GM12878 (cell line): ENCODE measurements at places on chromosomes 1 and 21.

- DNase-seq: no peak
Observed at GRCh38 chr1:186139701-186140100, 235.4 kb downstream of the TPR start.

DNA sequence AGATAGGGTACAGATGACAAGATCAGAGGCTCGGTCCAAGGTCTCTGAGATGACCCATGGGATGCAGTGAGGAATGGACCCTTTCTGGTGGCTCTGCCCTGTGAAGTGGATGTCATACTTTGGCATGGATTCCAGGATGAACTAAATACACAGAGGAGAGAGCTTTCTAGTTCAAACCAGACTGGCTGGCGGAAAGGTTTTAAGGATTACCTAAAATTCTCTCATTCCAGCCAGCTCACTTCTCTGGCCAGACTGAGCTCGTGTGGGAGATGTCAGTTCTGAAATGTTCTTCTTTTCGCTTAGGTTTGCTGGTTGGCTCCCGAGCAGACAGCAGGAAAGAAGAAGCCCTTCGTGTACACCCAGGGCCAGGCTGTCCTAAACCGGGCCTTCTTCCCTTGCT is 6.2 kb downstream of the RNPEP start:
- no peak for DNase-seq

GRCh38 chr1:18282851-18283600 is 175.4 kb downstream of the IGSF21 start:
- DNase-seq: peak; percentile 34

DNA sequence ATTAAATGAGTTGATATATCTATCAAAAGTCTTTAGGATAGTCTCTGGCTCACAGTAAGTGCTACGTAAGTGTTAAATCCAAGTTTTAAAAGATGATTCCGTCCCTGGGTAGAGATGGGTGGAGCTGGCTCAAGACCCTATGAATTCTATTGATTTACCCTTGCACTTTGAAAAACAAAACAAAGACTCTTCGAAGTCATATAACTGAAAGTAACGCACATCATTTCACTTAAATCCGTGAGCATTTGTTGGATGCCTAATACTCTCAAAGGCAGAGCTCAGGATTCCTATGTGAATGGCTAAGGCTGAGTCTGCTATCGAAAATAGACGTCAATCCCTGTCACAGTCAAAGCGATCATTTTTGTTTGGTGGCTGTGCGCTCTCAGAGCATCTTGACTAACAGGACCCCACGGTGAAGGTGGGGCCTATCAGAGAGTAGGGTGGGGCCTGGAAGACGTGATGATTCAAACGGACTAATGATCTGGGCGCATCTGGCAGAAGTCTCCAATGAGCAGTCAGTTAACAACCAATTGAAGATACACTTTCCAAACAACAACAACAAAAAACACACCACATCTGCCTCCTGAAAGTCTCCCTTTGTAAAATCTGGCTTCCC is 1.2 kb upstream of the NUCKS1 start:
- no peak for DNase-seq

DNA sequence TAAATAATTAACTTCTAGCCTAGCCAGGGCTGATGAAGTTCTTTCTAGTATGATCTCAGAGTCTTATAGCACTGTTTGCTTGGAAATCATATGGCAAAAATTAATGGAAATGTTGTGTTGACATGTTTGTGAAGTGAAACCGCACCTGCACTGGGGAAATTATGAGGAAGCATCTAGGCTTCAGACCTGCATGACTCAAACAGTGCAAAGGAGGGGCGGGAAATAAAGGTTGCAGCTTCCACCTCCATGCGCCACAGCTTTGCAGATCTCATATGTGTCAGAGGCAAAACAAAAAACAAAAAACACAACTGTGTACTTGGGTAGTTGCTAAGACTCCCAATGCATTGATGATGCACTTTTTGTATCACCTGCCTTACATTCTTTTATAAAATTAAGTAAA is 1080.6 kb downstream of the PLA2G4A start:
- DNase-seq: no peak

DNA sequence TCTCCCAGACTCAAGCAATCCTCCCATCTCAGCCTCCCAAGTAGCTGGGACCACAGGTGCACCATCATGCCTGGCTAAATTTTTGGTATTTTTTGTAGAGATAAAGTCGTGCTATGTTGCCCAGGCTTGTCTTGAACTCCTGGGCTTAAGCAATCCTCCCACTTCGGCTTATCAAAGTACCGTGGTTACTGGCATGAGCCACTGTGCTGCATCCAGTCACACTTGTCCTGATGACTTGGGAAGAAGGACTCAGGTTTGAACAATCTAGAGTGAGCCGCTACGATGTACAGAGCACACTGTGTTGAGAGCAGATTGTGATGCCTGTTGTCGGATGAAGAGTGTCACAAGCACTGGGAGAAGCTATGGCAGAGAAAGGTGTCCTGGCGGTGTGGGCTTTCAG is 27.2 kb downstream of the RNF187 start:
- no peak for DNase-seq

DNA sequence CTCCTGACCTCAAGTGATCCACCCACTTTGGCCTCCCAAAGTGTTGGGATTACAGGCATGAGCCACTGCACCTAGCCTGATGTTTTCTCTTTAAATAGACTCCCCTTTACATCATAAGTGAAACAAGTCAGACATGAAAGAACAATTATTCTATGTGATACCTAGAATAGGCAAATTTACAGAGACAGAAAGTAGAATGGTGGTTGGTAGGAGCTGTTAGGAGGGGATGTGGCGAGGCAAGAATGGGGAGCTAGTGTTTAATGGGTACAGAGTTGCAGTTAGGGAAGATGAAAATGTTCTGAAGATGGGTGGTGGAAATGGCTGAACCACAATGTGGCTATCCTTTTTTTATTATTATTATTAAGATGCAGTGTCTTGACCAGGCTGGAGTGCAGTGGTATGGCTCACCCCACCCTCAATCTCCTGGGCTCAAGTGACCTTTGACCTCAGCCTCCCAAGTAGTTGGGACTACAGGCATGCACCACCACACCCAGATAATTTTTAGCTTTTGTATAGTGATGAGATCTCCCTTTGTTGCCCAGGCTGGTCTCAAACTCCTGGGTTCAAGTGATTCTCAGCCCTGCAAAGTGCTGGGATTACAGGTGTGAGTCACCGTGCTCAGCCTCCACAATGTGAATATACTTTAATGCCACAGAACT is 28.4 kb downstream of the ELF3 start:
- DNase-seq: peak; percentile 31

DNA sequence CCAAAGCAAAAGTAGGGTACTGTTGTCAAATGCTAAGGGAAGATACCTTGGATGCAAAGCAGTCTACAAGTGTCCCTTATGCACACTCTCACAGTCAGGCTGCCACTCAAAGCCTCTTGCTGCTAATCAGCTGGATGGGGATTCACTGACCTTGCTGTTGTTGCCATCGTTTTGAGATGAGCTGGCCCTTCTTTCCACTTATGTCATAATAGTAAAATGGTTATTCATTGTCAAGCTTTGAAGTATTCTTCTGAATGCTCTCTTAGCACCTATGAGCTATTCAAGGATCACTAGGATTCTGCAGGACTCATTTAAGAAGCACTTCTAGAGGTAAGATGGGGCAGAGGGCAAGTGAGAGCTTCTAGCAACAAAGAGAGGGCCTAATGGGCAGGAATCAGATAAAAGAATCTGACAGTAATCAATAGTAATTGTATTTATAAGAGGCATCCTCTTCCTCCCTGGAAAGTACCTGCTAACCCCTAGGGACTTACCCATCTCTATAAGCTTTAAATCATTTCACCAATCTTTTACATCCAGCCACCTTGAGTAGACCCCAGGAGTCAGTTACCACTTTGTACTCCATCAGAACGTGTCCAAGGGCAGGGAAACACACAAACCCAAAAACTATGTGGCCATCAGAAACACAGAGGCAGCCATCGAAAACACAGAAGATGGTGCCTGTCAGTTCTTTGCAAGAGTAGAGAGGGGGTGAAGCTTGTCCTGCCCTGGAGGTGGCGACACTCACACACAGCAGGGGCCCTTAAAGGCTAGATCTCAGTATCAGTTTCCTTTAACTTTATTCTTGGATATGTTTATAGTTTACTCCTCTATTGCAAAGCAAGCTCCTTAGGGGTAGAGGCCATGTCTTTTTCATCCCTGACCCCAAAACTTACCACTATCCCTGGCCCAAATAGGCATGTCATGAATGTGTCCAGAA is 103.7 kb upstream of the NFIA start:
- peak; percentile 15 for DNase-seq

DNA sequence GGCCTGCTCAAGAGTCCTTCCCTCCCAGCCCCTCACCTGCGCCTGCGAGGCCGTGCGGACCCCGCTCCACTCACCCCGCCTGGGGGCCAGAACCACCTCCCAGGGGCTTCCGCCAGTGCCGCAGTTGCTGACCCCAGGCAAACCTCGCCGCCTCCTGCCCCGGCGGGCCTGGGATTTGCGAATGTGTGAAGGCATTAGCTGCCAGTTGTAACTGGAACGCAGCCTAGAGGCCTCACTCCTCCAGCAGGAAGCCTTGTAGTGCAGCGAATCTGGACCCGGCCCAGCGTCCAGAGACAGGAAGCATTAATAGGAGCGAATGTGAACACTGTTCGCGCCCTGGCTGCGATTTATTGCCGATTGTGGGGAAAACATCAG is 140.9 kb upstream of the ARHGEF16 start:
- no peak for DNase-seq

- no peak for DNase-seq
Observed at GRCh38 chr1:147598621-147599361, 57.5 kb downstream of the BCL9 start.

DNA sequence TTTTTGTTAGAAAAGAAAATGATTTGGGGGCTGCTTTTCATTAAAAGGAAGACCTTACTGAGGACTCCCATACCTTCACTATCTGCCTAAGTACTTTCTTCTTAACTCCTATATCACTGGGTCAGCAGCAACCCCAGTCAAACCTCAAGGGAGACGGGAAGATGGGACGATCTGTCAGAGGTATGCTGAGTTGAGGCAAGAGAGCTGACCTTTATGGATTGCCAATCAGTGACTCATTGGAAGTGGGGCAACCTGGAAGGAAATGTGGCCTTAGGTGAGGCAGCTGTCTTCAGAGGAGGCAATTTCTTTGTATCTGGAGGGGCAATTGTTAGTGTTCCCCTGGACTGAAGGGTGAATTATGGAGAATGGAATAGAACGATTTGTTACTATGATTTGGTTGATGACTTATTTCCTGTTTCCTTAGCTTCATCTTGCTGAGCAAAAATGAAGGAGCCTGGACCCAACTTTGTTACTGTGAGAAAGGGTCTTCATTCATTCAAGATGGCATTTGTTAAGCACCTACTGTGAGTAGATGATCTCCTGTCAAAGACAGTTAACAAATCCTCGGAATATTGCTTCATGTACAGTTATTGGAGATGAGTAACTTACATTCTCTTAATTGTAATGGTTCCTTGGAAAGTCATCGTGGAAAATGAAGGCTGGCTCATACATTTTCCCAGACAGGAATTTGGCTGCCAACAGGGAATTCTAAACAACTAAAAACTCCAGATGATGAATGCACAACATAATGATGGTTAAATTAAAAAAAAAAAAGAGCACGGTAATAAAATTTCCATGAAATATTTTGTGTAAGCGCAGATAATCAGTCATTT is 134.7 kb upstream of the KCNJ15 start:
- DNase-seq: no peak

DNA sequence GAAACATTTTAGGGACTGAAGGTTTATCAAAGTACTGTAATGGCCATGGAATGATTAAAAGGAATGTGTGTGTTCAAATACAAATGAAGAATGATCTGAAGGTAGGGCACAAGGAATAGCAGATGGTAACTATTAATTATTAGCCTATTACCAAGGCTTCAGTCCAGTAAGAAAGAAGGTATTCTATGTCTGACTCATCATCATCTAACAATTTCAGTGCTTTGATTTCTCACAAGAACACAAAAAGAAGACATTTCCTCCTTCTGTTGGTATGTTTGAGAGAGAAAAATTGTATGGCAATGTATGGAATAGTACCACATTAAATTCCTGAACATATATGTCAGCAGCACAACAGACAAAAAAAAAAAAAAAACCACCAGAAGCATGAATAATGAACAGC is 57.5 kb downstream of the TYW3 start:
- DNase-seq: no peak

GRCh38 chr1:156083800-156084790 is 1.8 kb upstream of the MEX3A start:
- DNase-seq: no peak

DNA sequence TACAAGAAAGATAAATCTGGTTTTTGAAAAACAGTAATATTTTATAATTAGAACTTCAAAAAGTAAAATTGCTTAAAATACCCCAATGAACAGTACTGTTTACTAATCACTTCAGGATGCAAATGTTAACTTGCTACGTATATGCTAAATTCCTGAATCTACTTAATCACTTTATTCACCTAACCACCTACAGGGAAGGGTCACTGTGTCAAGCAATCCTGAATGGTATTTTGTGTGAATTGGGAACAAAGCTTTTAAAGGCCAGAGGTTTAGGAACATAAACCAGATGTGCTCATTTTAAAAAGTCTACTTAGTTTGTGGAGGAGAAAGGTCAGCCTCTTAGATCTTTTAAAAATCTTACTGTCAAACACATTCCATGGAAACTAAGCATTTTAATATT is 1143.0 kb upstream of the ADGRL2 start:
- DNase-seq: no peak

DNA sequence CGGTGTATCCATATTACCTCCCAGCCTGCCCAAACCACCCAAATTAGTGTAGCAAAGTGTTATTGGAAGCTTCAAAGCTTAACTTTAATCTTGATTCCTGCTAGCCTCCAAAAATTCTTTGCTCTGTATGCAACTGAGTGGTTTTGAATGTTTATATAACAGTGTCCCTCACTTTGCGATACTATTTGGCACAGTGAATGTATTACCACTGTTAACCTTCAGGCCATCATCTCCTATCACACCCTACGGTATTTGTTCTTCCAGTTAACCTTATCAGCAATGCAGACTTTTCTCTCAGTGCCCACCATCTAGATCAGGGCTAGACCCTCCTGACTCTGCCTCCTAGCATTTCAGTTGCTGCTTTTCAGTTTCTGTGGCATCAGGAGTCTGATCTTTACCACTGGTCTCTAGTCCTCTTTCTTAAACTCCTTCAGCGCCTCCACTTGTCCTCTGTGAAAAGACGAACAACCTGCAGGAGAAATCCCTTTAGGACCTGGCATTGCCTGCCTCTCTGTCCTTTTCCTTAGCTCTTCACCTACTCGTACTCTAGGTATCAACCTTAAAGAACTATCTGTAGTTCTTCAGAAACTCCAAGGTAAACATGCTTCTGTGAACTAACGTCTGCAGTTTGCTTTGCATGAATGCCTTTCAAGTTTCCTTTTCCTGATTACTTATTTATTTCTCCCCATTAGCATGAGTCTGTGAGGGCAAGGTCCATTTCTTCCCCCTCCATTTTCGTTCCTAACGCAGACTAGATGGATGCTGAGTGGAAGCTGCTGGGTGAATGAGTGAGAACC is 71.7 kb downstream of the SNX7 start:
- DNase-seq: peak; percentile 24
